ENCODE measurements at places on chromosomes 12 and 14.

DNA sequence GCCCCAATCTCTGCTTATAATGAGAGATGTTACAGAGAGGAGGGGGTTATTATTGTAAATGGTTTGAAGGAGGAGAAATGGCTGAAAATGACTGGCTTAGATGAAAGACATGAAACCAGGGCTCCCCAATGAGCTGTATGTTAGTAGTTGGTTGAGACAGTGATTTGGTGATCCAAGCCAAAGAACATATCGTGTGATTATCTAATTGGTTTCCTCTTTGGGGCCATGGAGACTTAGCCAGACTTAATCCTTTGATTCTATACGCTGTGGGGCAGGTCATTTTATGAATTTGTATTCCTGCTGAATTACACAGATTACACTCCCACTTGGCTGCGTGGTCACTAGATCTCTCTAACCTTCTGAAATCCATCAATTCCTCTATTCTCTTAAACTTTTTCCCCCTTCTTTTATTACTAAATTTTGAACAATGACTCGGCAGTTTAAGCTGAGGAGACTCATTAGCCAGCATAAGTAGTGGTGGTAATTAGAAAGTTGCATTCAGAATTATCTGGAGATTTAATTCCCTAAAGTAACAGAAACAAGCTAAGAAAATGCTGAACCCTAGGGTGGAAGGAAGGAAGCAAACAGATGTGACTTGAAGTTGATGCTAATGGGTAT lies 5.3 kb downstream of the TTC8 start:
- no peak for DNase-seq

GRCh38 chr14:97024300-97024699 lies 227.1 kb downstream of the VRK1 start:
- DNase-seq = no peak

DNA sequence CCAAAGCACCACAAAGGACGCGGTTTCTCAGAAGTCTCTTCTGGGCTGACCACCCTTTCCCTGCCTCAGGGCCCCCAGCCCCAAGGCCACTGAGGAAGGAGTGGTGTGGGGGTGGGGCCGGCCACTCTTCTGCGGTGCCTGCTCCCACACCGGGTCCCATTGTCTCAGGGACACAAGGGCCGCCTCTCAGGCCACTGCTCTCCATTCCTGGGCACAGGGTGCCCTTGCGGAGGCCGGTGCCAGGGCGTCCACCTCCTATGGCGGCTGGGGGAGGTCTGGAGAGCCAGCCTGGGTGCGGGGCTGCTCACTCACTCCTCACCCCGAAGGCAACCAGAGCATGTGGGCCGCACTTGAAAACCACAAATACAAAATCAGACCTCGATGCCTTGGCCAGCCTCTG lies 44.1 kb downstream of the PRIMA1 start:
- no peak for DNase-seq

DNA sequence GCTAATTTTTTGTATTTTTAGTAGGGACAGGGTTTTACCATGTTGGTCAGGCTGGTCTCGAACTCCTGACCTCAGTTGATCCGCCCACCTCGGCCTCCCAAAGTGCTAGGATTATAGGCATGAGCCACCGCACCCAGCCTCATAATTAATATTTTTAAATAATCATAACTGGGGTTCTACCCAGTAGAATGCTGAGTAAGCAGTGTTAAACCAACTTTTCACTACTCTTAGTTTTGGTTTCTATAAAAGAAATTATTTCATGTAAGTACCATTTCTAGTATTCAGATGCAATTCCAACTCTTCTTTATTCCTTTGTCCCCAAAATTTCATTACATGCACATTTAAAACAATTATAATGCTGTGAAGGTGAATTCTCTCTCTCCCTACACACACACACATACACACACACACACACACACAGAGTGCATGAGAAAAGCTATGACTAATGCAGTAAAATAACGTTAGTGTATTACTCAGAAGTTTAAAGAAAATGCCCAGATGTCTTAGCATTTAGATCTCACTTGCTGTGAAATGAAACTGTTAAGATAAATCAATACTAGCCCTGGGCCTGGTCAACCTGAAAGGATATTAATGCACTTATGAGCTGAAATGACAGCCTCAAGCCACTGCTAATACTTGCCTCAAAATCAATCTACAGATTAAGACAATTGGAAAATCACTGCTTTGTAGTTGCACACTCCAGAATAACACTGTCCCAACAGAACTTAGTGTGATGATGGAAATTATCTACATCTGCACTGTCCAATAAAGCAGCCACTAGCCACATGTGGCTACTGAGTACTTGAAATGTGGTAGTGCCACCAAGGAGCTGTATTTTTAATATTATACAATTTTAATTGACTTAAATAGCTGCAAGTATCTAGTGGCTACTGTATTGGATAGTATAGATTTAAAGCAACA lies 36.0 kb downstream of the PTPN21 start:
- DNase-seq = no peak

DNA sequence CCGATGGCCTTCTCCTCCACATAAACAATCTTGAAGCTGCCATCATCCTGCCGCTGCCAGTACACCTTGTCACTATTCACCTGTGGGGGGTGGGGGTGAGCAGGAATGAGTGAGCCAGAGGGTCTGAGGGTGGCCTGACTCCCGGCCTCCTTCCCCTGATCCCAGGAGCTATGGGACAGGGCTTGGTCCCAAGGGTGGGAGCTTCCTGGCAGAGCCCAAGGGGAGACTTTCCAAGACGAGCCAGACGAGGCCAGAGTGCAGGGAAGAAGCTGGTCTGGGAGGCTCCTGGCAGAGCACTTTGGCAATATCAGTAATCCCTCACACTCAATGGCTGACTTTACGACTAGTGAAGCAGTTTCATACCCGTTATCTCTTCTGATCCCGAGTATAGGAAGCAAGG lies 7.5 kb downstream of the TGM1 start:
- no peak for DNase-seq

- no peak for DNase-seq
These were observed 1.0 kb downstream of the HOMEZ start for GRCh38 chr14:23284654-23285529.

All from stimulated activated naive CD8-positive, alpha-beta T cell treated with anti-CD3 and anti-CD28 coated beads, Interleukin-15, amount 100 ng/mL, for 72 hours (primary cell).